ENCODE measurements at places on chromosomes 7 and 10.

DNA sequence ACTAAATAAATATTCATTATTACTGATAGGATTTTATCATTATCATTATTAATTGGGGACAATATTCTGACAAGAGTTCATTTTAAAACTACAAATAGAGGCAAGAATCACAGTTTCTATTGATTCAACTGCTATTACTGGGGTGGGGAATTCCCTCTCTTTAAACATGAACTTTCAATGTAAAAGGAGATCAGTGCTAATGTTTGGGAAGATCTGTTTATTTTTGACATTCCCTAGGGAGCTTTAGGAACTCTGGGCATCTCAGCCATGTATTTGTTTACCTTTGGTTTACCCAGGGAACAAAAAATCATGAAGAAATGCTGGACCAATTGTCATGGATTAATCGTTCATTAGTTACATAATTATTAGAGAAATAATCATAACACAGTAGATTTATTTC is 443.2 kb upstream of the AKR1E2 start:
- DNase-seq, result no peak

GRCh38 chr10:112498806-112499205 is 51.8 kb downstream of the VTI1A start:
- no peak for DNase-seq

DNA sequence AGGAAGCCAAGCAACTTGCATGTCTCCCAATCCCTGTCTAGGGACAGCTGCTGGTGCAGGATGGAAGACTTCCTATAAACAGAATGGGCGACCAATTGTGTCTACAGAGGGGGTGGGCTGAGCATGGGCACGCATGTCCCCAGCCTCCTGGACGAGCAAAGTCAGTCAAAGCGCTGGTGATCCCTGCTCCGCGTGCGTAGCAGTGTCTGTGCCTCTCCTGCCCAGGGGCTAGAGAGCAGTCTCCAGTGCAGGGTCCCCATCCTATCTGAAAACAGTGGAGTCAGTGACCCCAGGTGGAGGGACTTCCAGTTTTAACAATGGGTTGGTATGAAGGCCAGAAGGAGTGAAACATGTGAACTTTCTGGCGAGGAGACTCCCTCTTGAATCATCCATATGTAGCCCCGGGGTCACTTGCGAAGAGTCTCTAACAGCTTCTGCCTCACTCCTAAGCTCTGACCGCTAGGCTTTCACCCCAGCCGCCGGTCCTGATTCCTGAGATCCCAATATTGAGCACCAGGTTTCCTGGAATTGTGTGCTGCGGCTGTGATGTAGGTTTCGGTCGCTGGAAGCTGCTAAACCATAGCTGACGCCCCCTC is 714 bp upstream of the CASP2 start:
- no peak for DNase-seq

GRCh38 chr10:13092291-13093102 is 7.5 kb upstream of the OPTN start:
- no peak for DNase-seq

- DNase-seq, result no peak
These were observed 190.0 kb upstream of the LYZL2 start for GRCh38 chr10:30819341-30820181.
